LoVo (cell line): ENCODE measurements at places on chromosomes 12 and 14.

DNA sequence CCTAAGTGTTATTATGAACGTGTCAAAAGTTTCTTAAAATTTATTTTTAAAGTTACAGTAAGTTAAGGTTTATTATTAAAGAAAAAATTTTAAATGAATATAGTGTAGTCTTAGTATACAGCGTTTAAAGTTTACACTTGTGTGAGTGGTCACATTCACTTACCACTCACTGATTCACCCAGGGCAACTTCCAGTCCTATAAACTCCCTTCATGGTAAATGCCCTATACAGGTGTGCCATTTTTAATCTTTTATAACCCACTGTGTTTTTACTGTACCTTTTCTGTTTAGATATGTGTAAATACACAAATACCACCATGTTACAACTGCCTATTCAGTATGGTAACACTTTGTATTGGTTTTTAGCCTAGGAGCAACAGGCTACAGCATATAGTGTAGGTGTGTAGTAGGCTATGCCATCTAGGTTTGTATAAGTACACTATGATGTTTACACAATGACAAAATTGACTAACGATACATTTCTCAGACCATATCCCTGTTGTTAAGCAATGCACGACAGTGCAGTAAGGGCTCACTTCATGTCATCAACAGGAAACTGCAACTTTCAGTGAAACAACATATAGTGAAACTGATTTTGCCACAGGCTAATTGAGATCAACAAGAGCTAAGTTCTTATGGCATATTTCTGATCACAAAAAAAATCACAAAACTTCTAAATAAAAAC is 112.0 kb upstream of the TMCC3 start:
- DNase-seq, result no peak

- DNase-seq, result no peak
Observed at GRCh38 chr12:48307269-48307668, 43.5 kb downstream of the ZNF641 start.

DNA sequence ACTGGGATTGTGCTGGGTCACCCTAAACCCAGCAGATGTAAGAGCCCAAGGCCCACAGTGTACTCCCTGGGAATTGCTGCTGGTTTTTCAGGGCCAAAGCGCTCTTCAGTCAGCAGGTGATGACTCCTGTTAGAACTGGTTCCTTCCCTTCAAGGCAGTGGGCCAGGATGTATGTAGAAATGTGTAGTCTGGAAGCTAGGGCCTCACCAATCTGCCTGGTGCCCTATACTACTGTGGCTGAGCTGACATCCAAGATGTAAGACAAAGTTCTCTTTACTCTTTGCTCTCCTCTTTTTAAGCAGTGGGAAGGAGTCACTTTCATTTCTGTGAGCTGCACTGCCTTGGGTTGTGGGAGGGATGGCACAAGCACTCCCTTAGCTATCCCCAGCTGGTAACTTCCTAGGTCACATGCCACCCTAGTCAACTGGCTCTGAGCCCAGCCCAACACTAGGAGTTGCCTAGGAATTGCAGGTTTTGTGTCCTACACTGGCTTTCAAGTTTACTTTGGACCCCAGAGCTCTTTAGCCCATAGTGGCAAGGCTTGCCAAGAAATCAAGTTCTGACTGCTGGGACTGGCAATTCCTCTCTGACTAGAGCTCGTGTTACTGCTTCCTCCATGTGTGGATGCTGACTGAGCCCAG is 249.2 kb downstream of the C12orf50 start:
- DNase-seq, result no peak

- DNase-seq, result no peak
Observed at GRCh38 chr14:93047661-93048060, 68.1 kb downstream of the ITPK1 start.

GRCh38 chr14:90496379-90496778 is 99.5 kb downstream of the CALM1 start:
- no peak for DNase-seq

DNA sequence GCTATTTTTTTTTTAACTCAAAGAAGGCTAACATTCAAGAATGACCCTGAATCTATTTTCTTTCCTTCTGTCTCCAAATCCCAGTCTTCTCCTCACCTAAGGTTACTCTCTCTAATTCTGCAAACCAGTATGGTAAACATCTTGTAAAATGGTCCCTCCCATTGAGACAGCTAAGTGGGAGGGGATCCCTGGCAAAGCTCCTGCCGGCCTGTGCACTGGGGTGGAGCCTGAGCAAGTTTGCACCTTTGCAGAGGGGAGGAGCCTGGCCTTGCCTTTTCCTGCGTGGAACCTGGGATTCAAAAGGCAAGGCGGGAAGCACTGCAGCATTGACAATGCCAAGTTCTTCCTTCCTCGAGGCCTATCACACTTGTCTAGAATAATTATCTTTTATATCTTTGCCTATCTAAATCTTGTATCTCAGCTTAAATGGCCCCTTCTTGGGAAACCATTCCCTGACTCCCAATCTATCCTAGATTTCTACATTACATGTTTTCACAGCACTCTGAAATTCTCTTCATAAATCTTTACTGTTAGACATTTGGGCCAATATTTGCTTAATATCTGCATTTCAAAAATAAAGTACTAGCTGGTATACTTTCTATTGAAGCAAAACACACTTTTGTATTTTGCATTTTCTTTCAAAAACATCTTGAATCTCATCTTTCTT is 83.0 kb downstream of the EPS8 start:
- peak; percentile 92 for DNase-seq

- peak; percentile 51 for DNase-seq
Observed at GRCh38 chr12:47825173-47825639, 5.5 kb upstream of the HDAC7 start.

DNA sequence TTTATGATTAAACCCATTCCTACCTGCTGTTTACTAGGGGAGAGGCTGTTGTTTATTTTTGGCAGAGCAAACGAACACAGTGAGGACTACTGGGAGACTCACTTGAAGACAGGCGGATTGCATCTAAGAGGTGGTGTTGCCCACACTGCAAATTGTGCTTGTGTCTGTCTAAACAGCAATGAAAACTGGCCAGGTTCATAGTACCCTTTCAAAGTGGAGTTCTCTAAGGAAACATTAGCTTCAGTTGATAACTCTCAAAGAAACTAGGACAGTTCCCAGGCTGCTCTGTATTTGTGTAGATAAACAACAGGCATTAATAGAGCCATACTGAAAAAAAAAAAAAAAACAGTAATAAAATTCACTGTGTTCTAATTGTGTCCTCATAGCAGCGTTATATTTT is 466.0 kb upstream of the RGS6 start:
- DNase-seq, result no peak

- DNase-seq, result no peak
Observed at GRCh38 chr12:2804393-2805142, 7.9 kb upstream of the ITFG2 start.

GRCh38 chr12:65958456-65958855 is 134.2 kb downstream of the HMGA2 start:
- DNase-seq, result peak; percentile 38
